ENCODE measurements at places on chromosomes 1 and 21. TPM values are rescaled to one million over a fixed set of nuclear protein-coding genes. Genes with fewer than 3 reads are reported as not detected.

The PDC gene
- not detected for total RNA-seq

The CACNA1E gene
- not detected for total RNA-seq

The ERICH3 gene
- total RNA-seq, result not detected

The RPL5 gene
- total RNA-seq, result 1,144 TPM

The FCRL4 gene
- total RNA-seq, result not detected

The PAQR6 gene
- 3.3 TPM for total RNA-seq

The PCP4L1 gene
- 0.10 TPM for total RNA-seq

The LEFTY1 gene
- total RNA-seq, result 0.27 TPM

The HSD3B2 gene
- not detected for total RNA-seq

The WNT2B gene
- total RNA-seq, result 0.24 TPM

The ITGB2 gene
- total RNA-seq, result 0.74 TPM

The VTCN1 gene
- total RNA-seq, result not detected
